ENCODE measurements at places on chromosomes 2 and 18. TPM values are rescaled to one million over a fixed set of nuclear protein-coding genes. Genes with fewer than 3 reads are reported as not detected.

CRYGD gene
- not detected for total RNA-seq

GRHL1 gene
- total RNA-seq: 1.4 TPM

ADCYAP1 gene
- 0.24 TPM for total RNA-seq

UGT1A5 gene
- total RNA-seq: not detected

SLC5A7 gene
- total RNA-seq: not detected

CLEC4F gene
- 0.21 TPM for total RNA-seq

RFX8 gene
- total RNA-seq: not detected

SGPP2 gene
- total RNA-seq: 8.8 TPM

AQP12A gene
- not detected for total RNA-seq

TMEM247 gene
- not detected for total RNA-seq

UGT1A7 gene
- total RNA-seq: not detected

GALR1 gene
- total RNA-seq: 0.06 TPM

SERPINB4 gene
- total RNA-seq: not detected

FSHR gene
- total RNA-seq: 0.29 TPM

VSNL1 gene
- 26.6 TPM for total RNA-seq

MEP1B gene
- not detected for total RNA-seq

MC2R gene
- total RNA-seq: not detected

XDH gene
- total RNA-seq: 0.16 TPM

GKN1 gene
- total RNA-seq: not detected

SNTG2 gene
- total RNA-seq: 1.6 TPM

LCT gene
- total RNA-seq: not detected

STPG4 gene
- total RNA-seq: not detected

COL3A1 gene
- total RNA-seq: 305 TPM

ZDBF2 gene
- total RNA-seq: 10.4 TPM

MALT1 gene
- total RNA-seq: 12.4 TPM

MARCHF4 gene
- 0.34 TPM for total RNA-seq

PTGR3 gene
- 51.1 TPM for total RNA-seq

ASIC4 gene
- not detected for total RNA-seq

DOK6 gene
- total RNA-seq: 11.2 TPM

Measured in left cardiac atrium (tissue), 4 donors.